ENCODE measurements at places on chromosomes 12 and 14.

DNA sequence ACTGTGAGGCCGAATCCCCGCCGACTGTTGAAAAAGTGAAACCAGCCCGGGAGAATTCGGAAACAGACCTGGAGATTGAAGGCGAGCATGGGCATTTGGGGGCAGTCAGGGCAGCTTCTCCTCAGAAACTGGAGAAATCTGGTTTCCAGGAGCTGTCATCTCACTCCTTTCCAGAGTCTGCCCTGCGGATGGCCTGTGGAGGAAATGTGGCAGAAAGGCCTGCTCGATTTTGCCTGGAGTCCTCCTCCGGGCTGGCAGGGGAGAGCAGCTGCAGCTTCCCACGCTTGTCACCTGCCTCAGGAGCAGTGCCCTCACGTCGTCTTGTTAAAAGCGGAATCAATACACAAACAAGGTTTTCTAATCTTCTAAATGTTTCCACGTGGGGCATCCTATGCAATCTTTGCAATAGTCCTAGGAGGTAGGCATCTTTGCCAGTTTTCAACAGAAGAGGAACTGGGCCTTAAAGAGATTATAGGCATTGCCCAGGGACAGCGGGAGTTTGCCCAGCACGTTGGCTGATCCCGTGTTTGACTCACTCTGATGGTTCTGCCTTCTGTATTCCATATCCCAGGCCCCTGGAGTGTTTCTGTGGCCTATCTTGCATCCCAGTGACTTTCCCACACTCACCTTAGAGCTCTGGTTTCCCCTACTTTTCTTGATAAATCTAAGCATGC lies 2.3 kb downstream of the LRRC74A start:
- DNase-seq: no peak

- no peak for DNase-seq
These were observed 92.8 kb downstream of the DIO3 start for GRCh38 chr14:101654051-101654450.

GRCh38 chr12:117228239-117228638 lies 38.0 kb upstream of the FBXO21 start:
- DNase-seq: no peak

GRCh38 chr12:119659289-119659897 lies 8.5 kb upstream of the PRKAB1 start:
- peak; percentile 48 for DNase-seq

GRCh38 chr12:82415402-82415801 lies 57.1 kb downstream of the METTL25 start:
- DNase-seq: no peak

- no peak for DNase-seq
These were observed 2.0 kb downstream of the OR10AD1 start for GRCh38 chr12:48201091-48201490.

GRCh38 chr12:795305-795704 lies 42.9 kb downstream of the WNK1 start:
- DNase-seq: no peak

GRCh38 chr12:48045061-48045846 lies 41.0 kb upstream of the COL2A1 start:
- no peak for DNase-seq

DNA sequence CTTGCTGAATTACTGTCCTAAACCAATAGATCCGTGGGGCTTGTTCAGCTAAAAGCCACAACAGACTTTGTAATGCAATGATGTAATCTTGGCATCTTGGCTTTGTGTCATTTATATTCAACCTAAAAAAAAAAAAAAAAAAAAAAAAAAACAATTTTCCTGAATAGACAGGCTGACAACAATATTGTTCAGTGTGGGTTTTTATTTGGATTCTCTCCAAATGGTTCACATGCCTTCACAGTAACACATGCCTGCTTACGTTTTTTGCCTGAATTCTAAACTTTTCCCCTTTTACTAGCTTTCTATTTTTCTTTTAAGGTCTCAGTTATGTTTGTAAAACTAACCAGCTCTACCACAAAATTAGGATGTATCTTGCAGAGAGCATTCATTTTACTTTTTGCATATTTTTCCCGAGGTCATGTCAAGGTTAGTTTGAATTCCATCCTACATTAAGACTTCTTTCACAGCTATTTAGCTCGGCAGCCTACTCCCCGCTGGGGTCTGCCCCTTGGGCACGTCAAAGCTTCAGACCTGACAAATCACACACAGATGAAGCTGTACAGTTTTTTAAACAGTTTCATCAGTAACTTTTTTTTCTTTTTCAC lies 213.7 kb upstream of the NPAS3 start:
- DNase-seq: peak; percentile 83

DNA sequence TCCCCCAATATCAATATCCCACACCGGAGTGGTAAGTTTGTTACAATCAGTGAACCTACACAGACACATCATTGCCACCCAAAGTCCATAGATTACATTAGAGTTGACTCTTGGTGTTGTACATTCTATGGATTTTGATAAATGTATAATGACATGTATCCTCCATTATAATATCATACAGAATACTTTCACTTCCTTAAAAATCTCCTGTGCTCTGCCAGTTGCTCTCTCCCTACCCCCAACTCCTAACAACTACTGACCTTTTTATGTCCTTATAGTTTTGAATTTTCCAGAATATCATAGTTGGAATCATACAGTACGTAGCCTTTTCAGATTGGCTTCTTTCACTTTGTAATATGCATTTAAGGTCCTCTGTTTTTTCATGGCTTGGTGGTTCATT lies 48.4 kb downstream of the SLC4A8 start:
- DNase-seq: no peak

DNA sequence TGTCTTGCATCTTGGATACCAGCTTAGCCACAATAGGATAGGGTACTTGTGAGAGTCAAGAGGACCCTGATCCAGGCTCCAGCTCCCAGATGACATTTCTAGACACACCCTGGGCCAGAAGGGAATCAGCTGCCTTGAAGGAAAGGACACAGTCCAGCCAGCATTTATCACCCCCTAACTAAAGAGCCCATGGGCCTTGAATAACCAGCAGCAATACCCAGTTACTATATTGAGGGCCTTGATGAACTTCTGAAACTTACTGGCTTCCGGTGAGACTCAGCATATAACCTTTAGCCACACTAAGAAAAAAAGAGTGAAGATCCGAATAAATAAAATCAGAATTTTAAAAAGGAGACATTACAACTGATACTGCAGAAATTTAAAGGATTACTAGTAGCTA lies 1135.4 kb downstream of the LRFN5 start:
- no peak for DNase-seq

DNA sequence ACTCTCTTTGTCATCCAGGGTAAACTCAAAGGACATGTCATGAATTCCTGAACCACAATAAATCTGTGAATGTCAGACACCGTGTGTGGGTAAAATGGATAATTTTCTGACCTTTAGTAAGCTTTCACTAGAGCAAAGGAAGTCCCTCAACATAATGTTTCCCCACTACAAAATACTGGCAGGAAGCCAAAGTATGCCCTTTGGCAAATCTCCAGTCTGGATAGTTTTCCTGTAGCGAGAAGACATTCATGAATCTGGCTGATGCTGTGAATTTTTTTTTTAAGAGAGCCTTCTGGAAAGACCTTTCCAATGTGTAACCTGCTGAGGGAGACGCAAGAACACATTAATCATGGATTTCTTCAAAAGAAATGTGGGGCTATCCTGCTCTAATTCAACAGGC lies 389.6 kb upstream of the DDHD1 start:
- peak; percentile 34 for DNase-seq

DNA sequence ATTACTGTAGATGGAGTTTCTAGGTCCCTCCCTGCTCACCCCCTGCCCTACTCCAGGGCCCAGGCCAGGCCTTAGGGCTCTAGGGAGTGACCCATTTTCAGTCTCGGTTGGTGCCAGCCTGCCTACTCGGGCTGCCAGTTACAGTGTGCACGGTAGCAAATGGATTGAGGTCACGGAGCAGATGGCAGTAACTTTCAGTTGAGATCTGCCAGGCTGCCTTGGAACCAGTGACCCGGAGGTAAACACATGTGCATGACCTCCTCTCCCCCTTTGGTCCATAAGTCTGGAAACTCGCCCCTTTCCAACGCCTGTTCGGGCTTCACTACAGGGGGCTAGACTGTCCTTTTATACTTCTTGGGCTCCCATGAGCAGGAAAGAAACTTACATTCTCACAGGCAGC lies 139.7 kb upstream of the TBX3 start:
- no peak for DNase-seq

GRCh38 chr12:121921066-121921465 lies 2.7 kb downstream of the CFAP251 start:
- no peak for DNase-seq

DNA sequence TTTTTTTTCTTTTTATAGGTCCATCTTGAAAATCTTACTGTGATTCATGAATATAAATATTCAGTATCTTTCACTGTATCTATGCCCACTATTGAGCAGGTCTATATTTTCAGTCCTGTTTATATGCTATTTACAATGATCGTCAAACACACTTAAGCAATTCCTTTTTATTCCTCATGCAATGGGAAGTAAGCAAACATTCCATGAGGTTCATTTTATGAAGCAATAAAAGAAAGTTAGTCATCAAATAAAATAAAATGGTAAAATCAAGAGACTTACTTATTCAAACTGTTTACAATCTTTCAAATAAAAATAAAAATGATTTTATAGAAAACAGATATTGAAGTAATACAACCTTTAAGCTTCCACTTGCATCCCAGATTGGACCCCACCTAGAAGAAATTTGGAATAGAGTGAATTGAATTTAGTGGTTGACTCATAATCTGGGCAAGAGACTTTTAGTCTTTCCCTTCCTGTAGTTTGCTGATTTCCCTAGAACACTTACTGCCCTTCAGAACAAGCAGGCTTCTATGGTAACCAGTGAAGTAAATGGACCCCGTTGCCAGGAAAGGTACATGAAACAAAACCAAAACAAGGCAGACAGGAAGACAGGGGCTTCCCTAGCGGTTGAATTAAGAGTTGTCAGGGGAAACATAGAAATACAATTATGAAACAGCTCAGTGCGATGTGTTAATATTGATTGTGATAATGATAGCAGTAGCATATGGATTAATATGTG lies 241.0 kb upstream of the ATP2B1 start:
- peak; percentile 52 for DNase-seq

GRCh38 chr14:25943329-25943728 lies 654.5 kb downstream of the NOVA1 start:
- DNase-seq: no peak

- no peak for DNase-seq
These were observed 22.7 kb downstream of the MFAP5 start for GRCh38 chr12:8639936-8640335.

- no peak for DNase-seq
These were observed 21.3 kb upstream of the TSPAN9 start for GRCh38 chr12:3055704-3056467.

GRCh38 chr14:43105305-43105704 lies 1401.8 kb downstream of the FSCB start:
- no peak for DNase-seq

DNA sequence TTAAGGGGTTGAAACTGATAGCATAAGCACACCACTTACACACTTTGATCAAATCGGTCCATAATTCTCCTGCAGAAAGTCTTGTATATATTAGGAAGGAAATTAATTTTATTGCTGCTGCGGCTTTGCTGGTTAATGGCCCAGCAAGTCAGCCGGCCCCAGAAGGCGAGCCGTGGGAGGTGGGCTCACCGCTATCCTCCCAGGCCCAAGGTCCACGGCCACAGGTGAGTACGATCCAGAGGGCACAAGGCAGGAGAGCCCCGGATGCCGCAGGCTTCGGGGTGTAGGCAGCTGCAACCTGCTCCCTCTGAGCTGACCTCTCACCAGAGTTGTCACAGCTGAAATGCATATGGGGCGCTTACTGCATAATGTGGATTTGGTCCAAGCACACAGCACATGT lies 165.7 kb downstream of the TBX5 start:
- no peak for DNase-seq

DNA sequence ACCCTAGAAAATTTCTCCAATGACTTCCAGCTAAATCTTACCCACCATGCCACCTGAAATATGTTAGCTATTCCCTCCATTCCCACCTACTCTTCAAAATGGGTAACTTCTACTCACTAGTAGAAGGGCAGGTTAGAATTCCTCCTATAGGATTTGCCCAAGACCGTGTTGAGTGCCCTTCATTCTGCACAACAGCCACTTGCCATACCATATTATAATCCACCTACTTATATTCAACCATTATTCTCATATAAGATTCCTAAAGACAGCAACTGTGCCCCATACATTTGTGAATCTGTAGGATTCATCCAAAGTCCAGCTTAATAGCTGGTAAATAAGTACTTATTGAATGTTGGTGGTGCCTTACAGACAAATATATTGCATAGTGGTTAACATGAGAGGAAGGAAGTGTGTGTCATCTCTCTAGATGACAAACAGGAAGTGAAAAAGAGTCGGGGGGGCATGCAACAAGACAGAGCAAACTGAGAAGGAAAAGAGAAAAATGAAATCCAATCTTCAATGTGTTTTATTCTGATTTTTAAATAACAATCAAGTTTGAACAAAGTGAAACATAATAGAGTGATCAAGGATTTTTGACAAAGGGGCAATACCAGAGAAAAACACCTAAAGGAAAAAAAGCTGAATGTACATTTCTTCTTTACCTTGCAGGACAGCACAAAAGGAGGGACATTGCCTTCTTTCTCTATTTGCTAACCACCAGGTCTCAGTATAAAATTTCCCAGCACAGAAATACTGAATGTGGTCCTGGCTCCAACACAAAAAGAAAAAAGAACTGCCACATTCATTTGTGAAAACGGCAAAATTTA lies 389.3 kb upstream of the USP15 start:
- peak; percentile 4 for DNase-seq

DNA sequence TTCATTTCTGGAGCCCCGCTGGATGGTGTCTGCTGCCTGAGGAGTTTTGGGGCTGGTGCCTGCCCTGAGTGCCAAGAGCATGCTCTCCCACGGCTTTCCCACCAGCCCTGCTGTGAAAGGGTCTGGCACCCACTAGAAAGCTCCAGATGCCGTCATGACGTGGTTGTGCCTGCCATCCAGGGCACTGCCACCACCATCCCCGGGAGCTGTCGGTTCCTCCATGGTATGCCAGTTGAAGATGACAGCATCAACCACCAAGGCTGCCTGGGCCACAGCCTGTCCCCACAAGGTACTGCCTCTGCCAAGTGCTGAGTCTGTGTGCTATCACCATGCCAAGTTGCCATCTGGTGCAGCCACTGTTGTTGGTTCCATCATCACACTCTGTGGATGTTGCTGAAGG lies 85.9 kb downstream of the TTC8 start:
- no peak for DNase-seq

GRCh38 chr12:62919838-62920237 lies 15.1 kb downstream of the PPM1H start:
- no peak for DNase-seq

DNA sequence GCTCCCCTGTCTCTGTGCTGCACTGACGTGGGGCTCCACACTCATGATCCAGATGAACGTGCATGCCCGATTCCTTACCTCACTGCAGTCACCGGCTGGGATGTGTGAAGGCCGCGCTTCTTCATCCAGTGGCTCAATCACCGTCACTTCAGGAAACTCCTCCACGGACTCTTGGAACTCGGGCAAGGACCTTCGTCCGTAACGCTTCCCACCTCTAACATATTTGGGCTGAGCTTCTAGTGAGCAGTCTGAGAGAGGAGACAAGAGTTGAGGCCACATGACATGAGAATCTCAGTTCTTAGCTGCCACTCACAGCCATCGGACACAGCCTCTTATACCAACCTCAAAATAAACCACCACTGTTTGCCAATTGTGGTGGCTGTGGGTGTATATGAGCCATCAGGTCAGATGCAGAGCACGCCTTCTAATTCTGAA lies 38.3 kb downstream of the NIN start:
- DNase-seq: no peak

All from muscle of back (tissue), 13 donors.